Activated gamma-delta T cell treated with anti-CD3 and anti-CD28 coated beads, Interleukin-2, amount 50 U/mL, for 16 hours (primary cell): ENCODE measurements at places on chromosomes 7 and 10.

- DNase-seq: no peak
These were observed 194.0 kb downstream of the HDAC9 start for GRCh38 chr7:18689551-18689950.

- no peak for DNase-seq
These were observed 58.7 kb upstream of the TFEC start for GRCh38 chr7:116089293-116089692.

DNA sequence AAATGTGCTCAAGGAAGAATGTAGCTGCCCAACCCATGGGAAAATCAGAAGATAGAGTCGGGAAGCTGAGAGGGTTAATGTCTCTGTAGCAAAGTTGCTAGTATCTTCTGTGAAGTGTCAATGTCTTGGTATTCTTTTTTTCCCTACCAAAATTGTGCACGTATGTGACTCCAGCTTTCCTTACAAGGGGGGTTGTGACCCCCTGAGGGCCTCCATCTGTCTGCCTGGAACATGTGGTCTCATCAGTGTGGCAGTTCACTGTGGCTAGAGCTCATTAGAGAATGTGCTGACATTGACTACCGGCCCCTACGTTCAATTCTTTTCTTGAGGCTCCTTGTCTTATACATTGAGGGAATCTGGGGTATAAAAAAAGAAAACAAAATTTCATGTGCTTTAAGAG, 725.2 kb upstream of the CELF2 start:
- DNase-seq: no peak

- no peak for DNase-seq
These were observed 140.1 kb downstream of the REEP3 start for GRCh38 chr10:63661347-63661746.

GRCh38 chr7:149422162-149422913, 38.5 kb downstream of the ZNF777 start:
- DNase-seq: peak; percentile 50

GRCh38 chr7:64869121-64869725, 33.9 kb upstream of the ZNF273 start:
- DNase-seq: no peak

DNA sequence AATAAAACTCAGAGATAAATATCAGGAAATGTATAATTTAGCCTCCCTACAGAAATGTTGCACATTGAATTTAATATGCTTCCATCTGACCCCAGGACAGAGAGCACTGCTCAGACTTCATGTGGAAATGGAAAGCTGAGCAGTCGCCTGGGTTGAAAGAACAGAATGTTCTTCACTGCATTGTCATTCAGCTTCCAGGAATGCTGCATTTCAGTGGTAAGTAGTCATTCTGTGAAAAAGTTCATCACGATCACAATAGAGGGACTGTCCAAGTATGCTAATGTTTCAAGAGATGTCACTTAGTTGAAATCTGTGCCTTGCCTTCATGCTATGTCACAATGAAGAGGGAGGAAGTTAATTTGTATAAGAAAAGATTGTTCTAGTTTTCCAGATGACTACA, 147.3 kb downstream of the NRCAM start:
- no peak for DNase-seq

DNA sequence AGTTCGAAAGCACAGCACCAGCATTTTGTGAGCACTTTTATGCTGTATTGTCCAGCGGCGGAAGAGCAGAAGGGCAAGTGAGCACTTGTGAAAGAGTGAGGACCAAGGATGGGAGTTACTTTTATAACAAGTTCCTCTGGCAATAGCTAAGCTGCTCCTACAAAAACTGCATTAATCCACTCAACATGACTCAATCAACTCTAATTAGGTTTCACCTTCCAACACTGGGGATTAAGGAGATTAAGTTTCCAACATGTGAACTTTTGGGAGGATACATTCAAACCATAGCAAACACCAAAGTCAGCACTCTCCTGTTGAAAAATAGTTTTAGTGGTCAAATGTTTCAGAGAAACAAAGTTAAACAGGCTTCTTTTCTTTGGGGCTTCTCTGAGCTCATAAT, 844.5 kb downstream of the REEP3 start:
- no peak for DNase-seq

DNA sequence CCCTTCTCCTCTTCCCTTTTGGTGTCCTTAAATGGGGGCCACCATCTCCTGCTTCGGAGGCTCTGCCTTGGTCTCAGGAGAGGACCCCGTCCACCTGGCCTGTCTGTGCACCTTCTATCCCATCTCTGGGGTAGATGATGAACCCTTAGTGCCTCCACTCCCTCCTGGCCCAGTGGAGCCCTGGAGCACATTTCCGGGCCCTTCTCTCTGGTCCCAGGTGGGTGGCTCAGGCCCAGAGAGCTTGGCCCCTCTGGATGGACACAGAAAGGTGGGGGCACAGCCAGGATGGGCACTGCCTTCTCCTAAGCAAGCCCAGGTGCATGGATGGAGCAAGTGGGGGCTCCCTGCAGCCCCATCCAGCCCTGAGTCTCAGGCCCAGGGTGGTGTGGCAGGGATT, 121.4 kb upstream of the RET start:
- no peak for DNase-seq

DNA sequence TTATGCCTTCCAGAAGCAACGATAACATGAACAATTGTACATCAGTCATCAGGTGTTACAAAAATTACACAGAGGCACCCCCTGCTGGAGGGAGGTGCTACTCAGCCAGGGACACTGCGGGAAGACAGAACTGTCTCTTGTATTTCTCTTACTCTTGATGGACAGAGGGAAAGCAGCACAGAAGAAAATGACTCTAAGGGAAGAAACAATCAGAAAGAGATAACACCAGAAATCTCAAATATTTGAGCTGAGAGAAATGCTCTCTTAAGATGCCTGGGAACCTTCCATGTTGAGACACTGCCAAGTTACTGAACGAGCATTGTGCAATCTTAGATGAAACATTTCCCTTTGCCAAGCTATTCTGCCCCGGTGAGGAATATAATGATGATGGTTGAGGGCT, 227.6 kb upstream of the NPSR1 start:
- DNase-seq: no peak

- no peak for DNase-seq
These were observed 62.6 kb downstream of the EBF3 start for GRCh38 chr10:129901389-129902006.

DNA sequence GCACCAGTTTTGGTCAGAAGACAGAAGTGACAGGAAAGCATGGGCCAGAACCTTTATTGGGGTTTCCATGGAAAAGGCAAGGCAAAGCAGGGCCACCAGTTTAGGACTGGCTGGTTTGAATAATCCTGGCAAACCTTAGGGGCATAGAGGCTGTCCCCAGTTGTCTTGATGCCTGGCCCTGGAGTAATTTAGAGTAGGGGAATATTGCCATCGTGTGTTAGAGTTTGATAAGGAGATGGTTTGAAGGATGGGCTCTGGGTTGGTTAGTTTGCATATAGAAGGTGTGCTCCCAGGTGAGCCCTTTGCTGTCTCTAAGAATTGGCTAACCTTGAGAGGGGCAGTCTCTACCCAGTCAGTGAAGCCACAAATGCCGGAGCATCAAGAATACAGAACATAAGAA, 79.6 kb downstream of the ZNF777 start:
- DNase-seq: no peak

DNA sequence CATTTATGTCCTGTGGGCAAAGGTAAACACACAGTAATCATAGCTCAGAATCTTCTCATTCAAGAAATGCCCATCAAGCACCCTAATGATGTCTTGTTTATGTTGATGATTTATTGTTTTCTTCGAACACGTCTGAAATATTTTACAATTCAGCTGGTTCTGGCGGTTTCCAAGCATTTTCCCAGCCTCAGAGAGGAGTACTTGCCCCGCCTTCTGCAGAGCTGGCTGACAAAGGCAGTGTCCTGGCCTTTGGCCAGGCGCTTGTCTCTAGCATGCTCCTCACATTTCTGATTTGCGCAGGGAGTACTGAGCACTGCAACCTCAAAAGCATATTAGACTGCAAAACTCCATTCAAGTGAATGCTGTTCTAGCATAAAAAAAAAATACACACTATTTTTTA, 314.2 kb upstream of the GNAI1 start:
- no peak for DNase-seq

GRCh38 chr10:48456808-48457761, 147.8 kb downstream of the ARHGAP22 start:
- DNase-seq: no peak
